ENCODE measurements at places on chromosomes 13 and 19.

- no peak for DNase-seq
Measured at GRCh38 chr19:11007385-11007784, 46.6 kb downstream of the SMARCA4 start.

DNA sequence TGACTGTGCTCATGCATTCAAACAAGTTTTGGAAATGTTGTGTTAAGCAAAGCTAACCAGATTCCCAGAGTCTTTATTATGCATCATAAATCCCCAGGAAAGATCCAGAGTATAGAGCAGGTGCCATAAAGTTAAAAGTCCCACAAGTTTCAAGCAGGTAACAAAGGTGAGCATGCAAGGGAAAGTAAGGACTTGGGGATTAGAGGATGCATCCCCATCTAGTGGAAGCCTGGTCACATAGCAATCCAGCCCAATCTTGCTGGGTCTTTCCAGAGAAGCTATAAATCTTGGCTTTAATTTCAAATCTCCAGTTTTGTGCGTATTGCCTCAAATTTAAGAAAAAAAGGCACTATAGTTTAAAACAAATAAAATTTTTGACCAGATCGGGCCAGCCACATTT lies 72.7 kb downstream of the ZNF254 start:
- no peak for DNase-seq

- DNase-seq = peak; percentile 70
Measured at GRCh38 chr19:2270423-2271233, 11.3 kb downstream of the PEAK3 start.

- DNase-seq = no peak
Measured at GRCh38 chr19:57419439-57419838, 8.5 kb downstream of the ZNF17 start.

- peak; percentile 62 for DNase-seq
Measured at GRCh38 chr19:41223431-41224234, 4.6 kb downstream of the AXL start.

GRCh38 chr13:95880331-95880730 lies 172.9 kb downstream of the UGGT2 start:
- no peak for DNase-seq

GRCh38 chr19:15393963-15394362 lies 14.4 kb upstream of the AKAP8 start:
- DNase-seq = peak; percentile 4

GRCh38 chr13:111661052-111661451 lies 340.6 kb downstream of the TEX29 start:
- DNase-seq = no peak

DNA sequence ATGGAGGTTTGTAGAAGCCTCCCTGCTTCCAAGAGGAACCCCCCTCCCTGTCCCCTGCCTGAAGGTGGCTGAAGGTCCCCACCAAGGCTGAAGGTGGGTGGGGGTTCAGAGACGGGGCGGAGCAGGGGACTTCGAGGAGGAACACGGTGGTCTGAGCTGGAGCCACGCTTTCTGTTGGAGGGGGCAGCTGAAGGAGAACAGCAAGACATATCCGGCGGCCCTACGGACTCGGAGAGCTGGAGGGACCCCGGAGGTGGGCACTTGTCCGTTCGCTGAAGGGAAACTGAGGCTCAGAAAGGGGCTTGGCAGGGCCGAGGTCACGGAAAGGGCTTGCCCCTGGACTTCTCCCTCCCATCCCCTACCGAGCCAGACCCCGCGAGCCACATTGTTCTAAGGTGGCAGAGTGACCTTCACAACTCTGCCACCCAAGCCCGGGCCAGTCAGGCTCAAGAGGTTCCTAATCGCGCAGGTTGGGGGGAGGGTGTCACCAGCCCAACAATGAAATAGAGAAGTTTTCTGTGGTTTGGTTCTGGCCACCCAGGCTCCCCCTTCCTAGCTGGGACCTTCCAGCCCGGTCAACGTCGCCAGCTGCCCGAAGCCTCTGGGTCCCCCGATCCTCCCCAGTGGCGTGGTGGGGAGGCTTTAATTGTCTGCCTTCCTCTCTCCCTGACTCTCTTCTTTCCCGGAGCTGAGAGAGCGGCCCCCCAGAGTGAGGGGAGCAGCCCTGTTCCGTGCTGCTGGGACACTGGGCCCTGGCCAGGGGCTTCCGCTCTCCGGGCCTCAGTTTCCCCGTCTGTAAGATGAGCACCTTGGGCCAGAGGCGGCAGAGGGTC lies 15.5 kb upstream of the KCNN1 start:
- DNase-seq = no peak

GRCh38 chr13:51697855-51698254 lies 106.1 kb downstream of the DHRS12 start:
- no peak for DNase-seq

DNA sequence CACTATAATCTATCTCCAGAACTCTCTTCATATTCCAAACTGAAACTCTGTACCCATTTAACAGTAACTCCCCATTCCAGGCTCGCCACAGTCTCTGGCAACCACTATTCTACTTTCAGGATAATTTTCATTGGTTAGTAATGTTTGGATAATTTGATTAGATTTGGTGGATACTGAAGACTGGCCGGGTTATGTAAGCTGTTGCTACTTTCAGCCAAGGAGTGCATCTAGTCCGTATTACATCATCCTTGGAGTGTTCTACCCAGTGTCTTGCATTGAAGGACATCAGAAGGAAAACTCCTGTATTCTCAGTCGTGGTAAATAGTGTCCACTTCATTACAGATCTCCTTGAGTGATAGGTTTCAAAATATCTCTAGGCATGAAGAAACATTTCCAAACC lies 60.5 kb downstream of the PCCA start:
- no peak for DNase-seq

- no peak for DNase-seq
Measured at GRCh38 chr19:2967972-2968371, 9.4 kb upstream of the TLE6 start.

DNA sequence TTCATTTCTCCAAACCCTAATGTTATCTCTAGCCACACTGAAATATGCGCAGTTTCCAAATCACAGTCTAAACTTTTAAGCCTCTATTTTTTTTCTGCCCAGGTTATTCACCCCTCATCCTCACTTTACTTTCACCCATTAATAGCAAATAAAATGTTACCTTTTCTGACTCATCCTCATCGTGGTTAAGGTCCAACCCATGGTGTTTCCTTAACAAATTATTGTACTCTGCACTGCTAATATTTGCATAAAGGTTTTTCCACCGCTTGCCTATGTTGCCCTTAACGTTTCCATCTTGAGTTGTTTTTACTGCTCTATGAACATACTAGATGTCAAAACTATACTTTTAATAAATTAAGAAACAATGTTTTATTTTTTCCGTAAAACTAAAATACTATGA lies 780.9 kb upstream of the KLHL1 start:
- no peak for DNase-seq

- no peak for DNase-seq
Measured at GRCh38 chr13:74090869-74091605, 43.2 kb downstream of the KLF12 start.

GRCh38 chr13:80245162-80245733 lies 95.7 kb downstream of the SPRY2 start:
- no peak for DNase-seq

DNA sequence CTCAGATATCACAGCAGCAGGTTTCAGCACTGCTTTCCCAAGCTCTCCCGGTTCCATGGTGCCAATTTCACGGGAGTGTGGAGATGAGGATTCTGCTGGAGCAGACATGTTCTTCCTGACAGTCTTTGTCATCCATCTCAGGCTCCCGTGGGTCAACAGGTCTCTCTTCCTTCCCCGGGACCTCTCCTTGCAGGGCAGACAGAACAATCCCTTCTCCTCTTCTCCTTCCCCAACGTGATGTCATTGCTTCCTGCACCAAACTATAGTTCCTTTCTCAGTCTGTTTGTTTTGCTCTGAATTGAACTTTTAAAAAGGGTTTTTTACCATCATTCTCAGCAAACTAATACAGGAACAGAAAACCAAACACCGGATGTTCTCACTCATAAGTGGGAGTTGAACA lies 107.9 kb downstream of the ZNF536 start:
- no peak for DNase-seq

GRCh38 chr19:19750842-19751790 lies 18.2 kb upstream of the ZNF14 start:
- DNase-seq = no peak

GRCh38 chr19:38769635-38770211 lies 3.6 kb downstream of the LGALS7 start:
- peak; percentile 20 for DNase-seq

DNA sequence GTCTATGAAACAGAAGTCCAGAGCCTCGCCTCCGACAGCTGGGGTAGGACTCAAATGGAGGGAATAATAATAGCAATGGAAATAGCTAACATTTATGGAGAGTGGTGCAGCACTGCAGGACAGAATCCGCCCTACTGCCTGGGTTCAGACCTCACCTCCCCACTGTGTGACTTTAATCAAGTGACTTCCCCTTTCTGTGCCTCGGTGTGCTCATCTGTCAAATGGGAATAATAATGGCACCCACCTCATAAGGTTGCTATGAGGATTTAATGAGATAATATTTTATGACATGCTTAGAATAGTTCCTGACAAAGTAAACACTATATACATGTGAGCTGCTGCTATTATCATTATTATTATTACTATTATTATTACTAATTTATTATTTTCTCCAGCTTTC lies 3.2 kb downstream of the LRFN1 start:
- DNase-seq = no peak

DNA sequence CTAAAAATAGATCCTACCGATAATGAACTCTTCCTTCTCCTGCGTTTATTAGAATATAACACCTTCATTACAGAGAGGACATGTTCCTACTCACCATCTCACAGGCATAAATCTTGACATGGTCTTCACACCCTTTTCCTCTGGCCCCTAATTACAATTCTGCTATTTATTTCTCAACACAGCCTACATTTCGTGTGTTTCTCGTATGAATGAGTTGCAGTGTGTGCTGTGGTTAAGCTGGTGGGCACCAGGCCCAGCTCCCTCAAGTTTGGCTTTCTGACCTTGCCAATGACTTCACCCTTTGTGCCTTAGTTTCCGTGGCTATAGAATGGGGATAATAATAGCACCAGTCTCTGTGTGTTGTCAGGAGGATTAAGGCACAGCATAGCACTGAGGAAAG lies 12.3 kb upstream of the KATNAL1 start:
- no peak for DNase-seq

DNA sequence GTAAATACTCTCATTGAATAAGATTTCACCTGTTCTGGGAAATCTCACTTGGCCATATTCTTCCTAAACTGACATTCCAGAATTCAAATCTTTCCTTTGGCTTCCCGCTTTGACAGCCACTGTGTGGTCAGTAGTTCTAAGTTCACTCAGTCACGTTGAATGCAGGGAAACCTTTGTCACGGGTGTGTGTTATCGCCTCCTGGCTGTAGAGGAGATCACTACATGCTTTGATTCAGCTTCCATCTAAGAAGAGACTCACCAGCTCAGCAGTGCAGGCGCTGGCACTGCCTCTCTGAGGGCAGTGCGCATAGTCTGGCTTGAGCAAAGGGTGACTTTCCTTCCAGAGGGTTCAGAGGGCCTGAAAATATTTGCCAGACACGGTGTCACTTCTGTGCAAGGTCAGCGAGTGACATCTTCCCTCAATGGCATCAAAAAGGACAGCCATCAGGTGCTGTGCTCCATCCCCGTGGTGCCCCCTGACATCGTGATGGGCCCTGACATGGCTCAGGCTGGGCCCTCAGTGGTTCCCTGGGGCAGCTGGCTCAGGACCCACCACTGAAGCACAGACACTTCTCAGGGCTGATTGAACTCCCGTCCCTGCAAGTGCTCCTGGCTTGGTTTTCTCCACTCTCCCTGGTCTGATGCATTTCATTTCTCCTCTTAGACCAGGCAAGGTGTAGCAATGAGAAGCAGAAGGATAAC lies 635.4 kb upstream of the ARGLU1 start:
- DNase-seq = no peak

GRCh38 chr19:19530423-19530804 lies 1.7 kb downstream of the YJEFN3 start:
- DNase-seq = no peak

GRCh38 chr13:66617786-66618185 lies 612.4 kb downstream of the PCDH9 start:
- DNase-seq = no peak

- DNase-seq = no peak
Measured at GRCh38 chr13:27510082-27510481, 59.7 kb upstream of the MTIF3 start.

DNA sequence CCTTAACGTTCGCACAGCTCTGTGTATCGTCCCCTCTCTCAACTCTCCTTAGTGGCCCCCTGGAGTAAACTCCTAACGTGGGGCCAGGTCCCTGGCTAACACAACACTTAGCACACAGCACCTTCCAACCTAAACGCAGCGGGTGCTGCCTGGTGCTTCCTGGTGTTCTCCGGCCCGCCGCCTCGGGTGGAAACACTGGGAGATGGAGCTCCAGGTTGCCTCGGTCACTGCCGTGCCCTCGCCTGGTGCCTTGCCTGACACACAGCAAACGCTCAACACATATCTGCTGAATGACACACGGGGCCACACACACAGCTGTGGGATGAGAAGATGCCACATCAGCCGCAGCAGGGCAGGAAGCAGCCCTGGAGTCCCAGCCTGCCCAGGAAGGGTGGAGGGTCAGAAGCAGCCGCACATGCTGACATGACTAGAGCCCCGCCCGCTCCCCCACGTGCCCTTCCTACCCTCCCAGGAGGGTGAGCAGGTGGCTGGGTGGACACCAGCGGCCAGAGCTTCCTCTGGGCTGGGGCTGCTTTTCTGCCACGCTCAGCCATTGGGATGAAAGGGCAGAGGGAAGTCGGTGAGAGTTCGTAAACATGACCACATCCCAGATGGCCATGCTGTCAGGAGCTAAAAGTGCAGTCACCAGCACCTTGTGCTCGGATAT lies 6.6 kb downstream of the PEPD start:
- DNase-seq = no peak

DNA sequence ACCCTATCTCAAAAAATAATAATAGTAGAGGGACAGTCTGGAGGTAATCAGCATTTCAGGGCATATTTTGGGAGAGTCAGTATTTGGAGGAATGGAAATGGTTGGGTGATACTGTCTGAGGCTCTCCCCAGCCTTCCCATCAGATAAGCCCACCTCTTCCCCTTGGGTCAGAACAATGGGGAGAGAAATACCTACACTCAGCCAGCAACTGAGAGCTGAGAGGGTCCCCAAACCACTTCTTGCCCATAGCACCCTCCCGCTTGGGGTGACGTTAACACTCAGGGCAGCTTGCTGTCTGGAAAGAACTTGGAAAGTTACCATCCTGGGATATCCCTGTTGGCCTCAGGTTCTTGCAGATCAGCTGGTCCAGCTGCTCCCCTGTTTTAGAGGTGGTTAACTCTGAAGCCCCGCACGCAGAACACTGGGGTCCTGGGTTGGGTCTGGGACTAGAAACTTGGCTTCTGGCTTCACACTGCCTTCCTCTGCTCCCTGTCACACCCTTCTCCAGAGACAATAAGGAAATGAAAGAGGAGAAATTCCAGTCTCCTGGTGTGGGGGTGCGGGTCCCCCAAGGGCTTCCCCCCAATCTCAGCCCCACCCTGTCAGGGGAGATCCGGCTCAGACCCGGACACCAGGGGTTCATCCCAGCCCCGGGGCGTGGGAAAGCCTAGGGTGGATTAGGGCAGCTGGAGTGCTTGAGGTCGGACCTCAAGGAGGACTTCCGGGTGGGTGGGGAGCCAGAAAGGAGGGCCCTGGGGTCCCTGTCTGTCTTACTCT lies 2.5 kb downstream of the FOXA3 start:
- no peak for DNase-seq
